ENCODE measurements at places on chromosomes 3 and 15. TPM values are rescaled to one million over a fixed set of nuclear protein-coding genes. Genes with fewer than 3 reads are reported as not detected.

DNA sequence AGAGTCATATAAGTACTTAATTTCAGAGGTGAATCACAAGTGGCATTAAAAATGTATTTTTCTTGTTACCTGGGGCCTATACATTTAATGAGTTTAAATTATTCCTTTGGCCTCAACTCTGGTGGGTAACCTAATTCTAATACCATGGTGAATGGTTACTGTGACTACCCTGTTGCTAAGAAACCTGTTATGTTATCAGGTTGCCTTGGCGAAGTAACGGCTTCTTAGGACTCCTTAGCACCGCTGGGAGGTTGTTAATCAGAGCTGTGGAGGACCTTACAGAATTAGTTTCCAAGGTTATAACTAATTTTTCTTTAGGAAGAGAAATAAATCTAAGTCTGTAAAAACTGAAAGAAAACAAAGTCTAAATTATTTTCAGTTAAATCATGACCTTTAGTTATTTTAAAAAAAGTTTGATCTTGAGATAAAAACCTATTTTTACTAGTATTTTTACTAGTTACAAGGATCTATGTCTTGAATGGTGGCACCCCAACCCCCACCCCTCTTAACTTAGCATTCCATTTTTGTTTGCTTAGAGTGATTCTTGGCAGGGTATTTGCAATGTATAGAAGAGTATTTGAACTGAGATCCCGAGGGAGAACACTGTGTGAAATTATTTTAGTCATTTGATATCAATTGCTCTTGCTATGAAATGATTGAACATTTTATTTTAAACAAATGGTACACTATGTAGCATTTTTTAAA, 155.5 kb downstream of the FNDC3B start:
- DNase-seq: no peak

DNA sequence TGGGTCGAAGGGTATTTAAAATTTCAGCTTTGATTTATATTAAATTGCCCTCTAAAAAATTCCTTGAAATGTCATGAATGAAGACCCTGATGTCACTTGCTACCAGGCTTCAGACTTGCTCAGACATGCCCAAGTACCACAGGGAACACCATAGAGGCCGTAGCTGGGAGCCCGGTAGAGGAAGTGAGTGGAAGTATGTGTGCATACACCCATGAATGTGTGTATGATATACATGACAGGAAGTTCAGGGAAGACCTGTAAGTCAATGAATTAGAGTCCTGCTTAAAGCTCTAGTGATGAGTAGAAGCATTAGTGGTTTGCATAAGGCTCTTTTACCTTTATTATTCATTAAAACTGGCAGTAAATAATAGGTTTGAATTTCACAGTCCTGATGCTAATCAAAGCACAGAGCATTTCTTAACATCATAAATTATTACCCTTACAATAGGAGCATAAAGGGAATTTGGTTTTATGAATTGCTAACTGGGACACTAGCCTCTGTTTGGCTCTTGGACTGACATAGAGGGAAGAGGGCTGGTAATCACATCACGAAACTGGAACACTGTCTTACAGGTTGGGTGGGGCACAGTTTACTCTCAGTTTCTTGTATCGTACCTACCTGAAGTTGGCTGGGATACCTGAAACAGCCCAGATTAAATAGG, 144.4 kb downstream of the CHST2 start:
- DNase-seq: no peak

GRCh38 chr3:24673596-24673995, 178.9 kb upstream of the THRB start:
- DNase-seq: no peak

DNA sequence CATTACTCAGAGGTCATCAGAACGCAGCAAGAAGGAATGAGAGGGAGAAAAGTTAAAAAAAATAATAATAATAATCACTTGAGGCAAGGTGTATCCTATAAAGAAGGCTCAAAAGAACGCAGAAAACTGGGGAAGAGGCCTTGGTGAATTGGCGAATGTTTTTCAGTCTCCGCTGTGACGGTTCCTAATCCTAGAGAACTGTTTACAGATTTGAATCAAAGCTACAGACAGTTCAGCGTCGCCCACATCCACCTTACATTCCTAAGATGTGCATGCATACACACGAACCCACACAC, 634 bp downstream of the ZMAT3 start:
- no peak for DNase-seq

GRCh38 chr3:31701286-31701685, 168.6 kb downstream of the STT3B start:
- no peak for DNase-seq

DNA sequence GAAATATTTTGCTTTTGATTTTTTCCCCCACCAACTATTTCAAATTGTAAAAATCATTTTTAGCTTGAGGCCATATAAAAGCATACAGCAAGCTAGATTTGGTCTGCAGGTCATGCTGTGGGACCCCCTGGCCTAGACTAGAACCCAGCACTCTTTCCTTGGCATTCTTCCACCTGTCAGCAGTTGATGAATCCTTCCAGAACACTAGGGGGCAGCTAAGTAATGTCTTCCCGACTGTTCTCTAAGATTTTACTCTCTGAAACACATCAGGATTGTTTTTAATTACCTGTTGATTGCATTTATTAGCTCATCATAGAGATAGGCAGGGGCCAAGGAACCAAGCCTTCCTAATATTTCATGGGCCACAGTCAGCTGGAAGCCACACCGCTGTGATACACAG, 174.5 kb downstream of the CACNA1D start:
- DNase-seq: no peak

DNA sequence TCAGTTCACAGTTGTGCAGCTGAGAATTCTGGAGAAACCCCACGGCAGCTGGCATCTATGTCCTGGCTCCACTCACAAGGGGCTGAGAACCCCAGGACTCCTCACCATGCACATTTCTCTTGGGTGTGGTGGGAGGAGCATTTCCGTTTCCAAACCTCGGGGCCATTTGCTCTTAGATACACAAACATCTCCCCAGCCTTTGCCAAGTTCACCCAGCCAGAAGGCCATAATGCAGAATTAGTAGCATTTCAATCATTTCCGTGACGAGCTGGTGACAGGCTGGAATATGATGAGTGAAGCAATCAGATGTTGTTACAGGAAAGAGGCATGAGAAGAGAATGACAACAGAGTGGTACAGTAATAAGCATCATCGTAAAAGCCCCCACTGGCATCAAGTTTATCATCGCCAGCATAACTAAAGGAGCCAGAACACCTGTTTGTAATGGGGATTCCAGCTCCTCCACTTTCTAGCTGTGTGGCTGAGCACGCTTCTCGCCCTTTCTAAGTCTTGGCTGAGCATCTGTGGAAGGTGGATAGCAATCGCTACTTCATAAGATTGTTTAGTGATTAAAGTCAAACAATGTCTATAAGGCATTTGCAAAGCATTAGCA, 82.0 kb downstream of the LIPC start:
- DNase-seq: no peak

GRCh38 chr3:3798631-3799113, 559 bp upstream of the LRRN1 start:
- DNase-seq: peak; percentile 56

DNA sequence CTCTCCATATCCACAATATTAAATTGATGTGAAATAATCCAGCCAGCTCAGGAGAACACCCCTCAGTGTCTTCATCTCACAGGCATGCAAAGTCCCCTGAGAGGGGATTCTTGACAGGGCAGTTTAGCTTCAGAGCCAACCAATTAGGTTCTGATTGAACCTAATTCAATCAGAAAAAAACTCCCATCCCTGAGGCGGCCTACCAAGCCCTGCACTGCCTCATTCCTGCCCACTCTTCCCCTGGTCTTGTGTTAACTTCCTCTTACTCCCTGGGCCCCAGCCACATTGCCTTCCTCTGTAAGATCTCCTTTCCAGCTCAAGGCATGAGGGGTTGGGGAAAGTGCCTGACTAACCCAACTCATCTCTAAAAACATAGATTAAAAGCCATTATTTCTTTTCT, 46.1 kb downstream of the FRMD4B start:
- no peak for DNase-seq

- no peak for DNase-seq
Measured at GRCh38 chr3:72157748-72158638, 373.0 kb upstream of the PROK2 start.

DNA sequence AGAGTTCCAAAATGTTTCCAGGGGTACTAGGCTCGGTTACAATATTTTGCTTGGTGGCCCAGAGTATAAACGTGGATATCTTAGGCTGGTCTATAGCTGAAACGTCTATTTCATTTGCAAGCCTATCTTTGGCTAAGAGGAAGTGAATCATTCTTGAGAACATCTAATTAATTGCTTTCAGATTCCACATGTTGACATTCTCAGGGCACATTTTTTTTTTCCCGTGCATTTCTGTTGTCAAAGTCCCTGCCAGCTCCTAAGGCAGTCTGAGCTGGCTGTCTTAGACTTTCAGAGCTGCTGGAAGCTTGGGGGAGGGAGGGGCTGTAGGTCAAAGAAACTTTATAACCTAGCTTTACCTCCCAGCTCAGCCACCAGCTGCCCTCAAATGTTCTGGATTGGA, 23.2 kb upstream of the LAMP3 start:
- no peak for DNase-seq

- peak; percentile 3 for DNase-seq
Measured at GRCh38 chr3:143885780-143886427, 37.6 kb upstream of the SLC9A9 start.

DNA sequence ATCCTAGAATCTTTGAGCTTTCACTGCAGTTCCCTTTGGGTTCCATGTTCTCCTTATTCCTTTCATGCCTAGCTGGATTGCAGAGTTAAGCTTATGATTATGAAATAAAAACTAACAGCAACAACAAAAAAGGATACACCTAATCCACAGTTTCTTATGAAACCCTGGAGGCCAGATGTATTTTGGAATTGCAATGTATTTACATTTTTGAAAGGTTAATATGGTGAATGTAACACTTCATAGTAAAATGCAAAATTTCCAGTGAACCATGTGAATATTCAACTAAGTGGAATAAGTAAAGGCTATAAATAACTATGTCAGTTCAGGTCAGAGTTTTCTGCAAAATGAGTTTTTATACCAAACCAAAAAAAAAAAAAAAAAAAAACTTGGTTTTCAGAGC, 65.8 kb upstream of the FLNB start:
- DNase-seq: no peak

GRCh38 chr3:190193210-190193609, 72.5 kb upstream of the P3H2 start:
- no peak for DNase-seq

DNA sequence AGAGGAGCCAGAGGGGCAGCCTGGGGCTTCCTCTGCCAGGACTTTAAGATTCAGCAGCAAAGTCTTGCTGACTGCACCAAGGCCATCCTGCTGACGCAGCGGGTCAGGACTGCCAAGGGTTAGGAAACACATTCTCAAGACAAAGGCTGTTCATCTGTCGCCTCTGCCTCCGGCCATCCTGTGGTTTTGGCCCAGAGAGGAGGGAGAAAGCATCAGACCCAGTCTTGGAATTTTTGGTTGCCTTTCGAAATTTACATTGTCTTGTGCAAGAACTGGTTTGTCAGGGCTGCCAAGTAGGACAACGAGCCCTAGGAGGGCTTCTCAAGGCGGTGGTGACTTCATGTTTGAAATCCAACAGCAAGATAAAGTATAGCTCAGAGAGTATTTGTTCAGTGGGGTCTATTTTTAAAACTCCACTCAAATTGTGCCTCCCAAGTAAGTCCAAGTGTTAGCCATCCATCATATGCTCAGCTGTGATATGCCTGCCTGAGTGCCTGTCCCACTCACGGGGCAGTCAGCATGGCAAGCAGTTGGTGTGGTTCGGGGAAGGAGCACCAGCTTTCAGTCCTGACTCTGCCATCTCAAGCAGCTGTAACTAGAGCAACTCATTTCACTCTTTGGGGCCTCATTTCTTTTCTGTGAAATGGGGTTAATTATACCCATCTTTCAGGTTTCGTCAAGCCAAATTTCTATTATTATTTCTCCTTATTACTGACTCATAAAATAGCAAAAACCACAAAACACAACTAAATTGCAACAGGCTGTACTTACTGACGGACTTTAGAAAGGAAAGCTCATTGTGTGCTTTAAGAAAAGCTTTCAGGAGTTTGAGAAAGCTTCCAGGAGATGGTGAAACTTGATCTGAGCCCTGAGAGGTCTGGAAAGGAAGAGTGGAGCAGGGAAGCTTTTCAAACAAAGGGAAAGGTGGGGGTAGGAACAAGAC, 42.4 kb upstream of the RHO start:
- DNase-seq: no peak

GRCh38 chr3:58009749-58010535, 1.7 kb downstream of the FLNB start:
- DNase-seq: no peak

GRCh38 chr3:39127269-39127907, 19.9 kb downstream of the TTC21A start:
- no peak for DNase-seq

- DNase-seq: no peak
Measured at GRCh38 chr3:152155246-152156020, 113.3 kb upstream of the MBNL1 start.

DNA sequence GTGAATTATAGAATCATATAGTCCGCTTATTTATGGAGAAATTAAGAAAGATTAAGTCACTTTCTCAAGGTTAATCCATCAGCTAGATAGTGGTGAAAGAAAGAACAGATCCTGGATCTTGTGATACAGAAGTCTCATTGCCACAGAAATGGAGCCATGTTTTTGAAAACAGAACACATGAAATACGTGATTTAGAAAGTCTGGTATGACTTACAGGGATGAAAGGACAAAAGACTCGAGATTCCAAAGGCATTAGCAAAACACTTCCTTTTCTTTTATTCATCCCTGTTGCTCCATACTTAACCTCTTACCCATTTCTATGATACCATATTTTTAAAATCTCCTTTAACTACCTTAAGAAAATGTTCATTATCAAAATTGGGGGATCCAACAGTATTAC, 40.0 kb upstream of the TEX9 start:
- DNase-seq: no peak

- no peak for DNase-seq
Measured at GRCh38 chr3:35305406-35305805, 333.9 kb upstream of the ARPP21 start.

GRCh38 chr15:63250312-63250965, 27.0 kb upstream of the APH1B start:
- no peak for DNase-seq

DNA sequence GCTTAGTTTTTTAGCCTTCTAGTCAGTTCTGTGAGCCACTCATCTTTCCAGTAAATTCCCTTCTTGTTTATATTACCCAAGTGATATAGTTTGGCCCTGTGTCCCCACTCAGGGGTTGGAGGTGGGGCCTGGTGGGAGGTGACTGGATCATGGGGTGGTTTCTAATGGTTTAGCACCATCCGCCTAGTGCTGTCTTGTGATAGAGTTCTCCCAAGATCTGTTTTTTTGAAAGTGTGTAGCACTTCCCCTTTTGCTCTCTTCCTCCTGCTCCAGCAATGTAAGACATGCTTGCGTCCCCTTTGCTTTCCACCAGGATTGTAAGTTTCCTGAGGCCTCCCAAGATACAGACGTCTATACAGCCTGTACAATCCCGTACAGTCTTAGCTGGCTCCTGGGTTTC, 53.7 kb upstream of the INO80 start:
- DNase-seq: no peak

- no peak for DNase-seq
Measured at GRCh38 chr15:70029297-70029701, 68.4 kb downstream of the TLE3 start.

Gene ATP13A5
- total RNA-seq: not detected

Gene ATP10A
- 17.6 TPM for total RNA-seq

Gene CXCR6
- total RNA-seq: 9.2 TPM

Gene FOXL2
- total RNA-seq: 0.11 TPM

Gene RBP2
- total RNA-seq: not detected

Gene SLC6A20
- not detected for total RNA-seq

Gene PDE8A
- 19.7 TPM for total RNA-seq

Gene DNAH1
- total RNA-seq: 45.5 TPM

Measured in CD8-positive, alpha-beta T cell (primary cell).